ENCODE measurements at places on chromosomes 7 and 10.

DNA sequence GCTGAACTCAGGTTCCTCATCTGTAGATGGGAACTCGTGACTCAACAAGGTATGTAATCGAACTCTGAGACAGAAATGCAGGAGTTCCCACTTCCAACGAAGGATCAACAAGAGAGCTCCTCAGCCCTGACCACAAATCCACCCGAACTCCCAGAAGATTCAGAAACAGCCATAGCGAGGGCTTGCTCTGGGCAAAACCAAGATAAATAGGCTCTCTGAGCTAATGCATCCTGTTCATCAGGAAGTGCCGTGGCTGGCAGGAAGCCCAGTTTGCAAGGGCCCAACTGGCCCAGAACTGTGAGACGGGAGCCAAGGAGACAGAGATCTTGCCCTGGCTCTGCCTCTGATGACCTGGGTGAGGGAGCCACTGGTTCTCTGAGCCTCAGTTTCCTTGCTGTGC lies 141.7 kb upstream of the PFKP start:
- no peak for DNase-seq

DNA sequence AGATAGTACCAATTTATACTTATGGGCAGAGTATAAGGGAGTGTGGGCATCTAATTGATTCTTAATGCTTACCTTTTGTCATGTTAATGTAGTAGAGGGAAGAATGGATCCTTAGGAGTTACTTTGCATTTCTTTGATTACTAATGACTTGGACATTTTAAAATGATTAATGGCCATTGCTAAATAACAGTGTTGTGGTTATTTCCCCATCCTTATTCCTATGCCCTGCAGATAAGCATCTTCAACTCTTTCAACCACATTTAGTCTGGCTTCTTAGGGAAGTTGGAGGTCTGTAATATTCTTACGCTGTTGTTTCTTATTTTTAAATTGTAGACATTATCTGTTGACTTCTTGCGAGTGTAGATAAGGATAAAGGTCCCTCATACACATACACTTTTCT lies 37.2 kb downstream of the KAT6B start:
- no peak for DNase-seq

GRCh38 chr7:90624225-90624911 lies 28.2 kb downstream of the CDK14 start:
- DNase-seq, result no peak

DNA sequence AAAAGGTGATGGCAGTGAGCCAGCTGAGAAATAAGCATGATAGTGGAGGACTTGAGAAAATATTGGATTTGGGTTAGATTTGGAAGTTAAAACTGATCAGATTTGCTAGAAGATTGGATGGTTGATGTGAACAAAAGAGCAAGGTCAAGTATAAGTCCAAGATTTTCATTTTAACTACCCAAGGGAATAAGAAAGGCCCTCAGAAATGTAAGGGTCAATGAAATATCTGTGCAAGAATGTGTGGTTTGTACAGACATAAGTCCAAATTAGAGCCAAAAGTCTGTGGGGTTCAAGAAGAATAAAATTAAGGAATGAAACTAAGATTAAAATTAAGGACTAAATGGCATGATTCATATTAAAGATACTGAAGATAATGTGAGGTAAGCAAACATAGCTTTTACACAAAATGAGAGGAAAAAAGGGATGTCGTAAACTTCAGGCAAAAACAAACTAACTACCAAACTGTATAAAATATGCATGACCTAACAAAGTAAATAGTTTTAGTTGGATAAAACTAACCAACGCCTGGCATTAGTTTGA lies 78.4 kb upstream of the CACNA2D1 start:
- DNase-seq, result no peak

Measured in amniotic stem cell (primary cell).